ENCODE measurements at places on chromosomes 16 and 17.

DNA sequence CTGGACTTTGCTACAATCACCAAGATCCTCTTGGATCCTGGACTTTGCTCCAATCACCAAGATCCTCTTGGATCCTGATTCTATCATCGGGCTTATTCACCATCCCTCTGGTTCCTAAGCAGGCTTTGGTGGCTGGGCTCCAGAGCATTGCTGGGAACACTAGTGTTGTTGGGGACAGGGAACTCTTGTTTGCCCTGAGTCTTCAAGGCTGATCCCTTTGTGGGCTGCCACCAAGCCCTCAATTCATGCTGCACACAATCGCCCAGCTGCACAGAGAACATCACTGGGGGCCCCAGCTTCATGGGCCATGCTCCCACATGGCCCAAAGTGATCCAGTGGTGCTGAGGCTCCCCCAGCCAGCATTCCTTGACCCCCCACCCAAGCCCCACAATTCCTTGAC, 88.3 kb downstream of the TMEM132E start:
- DNase-seq: no peak

DNA sequence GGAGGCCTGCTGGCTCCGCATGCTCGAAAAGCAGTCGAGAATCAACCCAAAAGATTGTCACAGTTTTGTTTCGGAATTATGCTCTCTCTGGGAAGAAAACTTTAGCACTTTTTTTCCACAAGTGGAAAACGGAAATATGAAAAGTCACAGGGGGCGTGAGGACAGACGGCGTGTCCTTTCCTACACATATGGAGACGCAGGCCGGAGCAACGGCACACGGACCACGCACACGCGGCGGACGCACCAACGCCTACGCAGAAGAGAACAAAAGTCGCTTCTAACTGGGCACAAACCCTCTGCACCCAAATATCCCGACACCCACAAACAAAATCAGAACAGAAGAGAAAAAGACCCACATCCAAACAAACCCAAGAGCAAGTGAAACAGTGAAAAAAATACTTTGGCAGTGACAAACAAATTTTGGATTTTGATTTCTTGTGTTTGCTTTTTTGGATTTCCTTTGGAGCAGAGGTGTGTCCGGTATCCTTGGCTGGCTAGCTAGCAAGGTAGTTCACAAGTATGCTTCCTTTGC, 9.3 kb upstream of the PABPN1L start:
- DNase-seq: no peak

DNA sequence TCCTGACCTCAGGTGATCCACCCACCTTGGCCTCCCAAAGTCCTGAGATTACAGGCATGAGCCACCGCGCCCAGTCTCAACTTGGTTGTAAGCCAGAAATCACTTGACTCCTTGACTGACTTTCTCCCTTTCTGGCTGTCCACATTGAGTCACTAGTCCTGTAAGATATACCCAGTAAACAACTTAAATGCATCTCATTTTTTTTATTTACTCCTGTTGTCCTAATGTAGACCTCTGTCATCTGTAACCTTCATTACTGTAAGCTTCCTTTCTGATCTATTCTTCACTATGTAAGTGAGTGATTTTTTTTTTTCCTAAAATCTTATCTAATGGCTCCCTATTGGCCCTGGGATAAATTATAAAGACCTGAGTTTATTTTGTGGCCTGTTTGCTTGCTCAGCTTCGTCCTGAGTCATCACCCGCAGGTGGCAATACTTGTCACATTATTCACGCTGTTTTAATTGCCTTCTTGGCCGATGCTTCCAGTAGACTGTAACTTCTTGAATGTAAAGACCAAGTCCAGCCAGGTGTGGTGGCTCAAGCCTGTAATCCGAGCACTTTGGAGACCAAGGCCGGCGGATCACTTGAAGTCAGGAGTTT, 41.0 kb downstream of the PAFAH1B1 start:
- DNase-seq: peak; percentile 23

- no peak for DNase-seq
Measured at GRCh38 chr16:74738113-74738541, 36.5 kb downstream of the FA2H start.

DNA sequence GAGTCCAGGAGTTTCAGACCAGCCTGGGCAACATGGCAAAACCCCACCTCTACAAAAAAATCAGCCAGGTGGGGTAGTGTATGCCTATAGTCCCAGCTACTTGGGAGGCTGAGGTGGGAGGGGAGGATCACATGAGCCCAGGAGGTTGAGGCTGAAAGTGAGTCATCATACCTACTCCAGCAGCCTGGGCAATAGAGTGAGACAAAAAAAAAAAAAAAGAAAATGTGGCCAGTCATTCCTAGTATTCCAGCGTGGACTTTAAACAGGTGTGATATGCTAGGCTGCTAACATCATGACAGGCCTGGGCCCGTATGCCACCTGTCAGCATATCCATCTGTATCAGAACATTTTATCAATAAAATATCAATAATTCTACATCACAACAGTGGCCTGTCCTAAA, 143.3 kb downstream of the AATF start:
- no peak for DNase-seq

- DNase-seq: no peak
Measured at GRCh38 chr16:3060339-3061127, 4.9 kb upstream of the IL32 start.

GRCh38 chr17:27246537-27246936, 47.4 kb upstream of the WSB1 start:
- no peak for DNase-seq

DNA sequence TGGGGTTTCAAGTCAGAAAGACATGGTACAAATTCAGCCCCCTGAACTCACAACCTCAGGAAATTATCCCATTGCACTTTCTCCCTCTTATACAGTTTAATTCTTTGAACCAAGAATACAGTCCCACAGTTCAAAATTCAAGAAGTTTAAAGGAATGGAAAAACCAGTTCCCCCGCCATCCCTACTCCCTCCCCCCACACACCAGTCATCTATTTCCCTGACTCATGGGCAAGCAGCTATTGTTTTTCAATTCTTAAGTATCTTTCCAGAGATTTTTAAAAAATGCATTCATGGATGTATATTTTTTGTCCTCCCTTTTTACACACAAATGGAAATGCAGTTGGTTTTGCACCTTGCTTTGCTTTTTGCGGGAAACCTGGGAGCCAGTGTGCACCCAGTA, 7.3 kb downstream of the SYCE1L start:
- no peak for DNase-seq

DNA sequence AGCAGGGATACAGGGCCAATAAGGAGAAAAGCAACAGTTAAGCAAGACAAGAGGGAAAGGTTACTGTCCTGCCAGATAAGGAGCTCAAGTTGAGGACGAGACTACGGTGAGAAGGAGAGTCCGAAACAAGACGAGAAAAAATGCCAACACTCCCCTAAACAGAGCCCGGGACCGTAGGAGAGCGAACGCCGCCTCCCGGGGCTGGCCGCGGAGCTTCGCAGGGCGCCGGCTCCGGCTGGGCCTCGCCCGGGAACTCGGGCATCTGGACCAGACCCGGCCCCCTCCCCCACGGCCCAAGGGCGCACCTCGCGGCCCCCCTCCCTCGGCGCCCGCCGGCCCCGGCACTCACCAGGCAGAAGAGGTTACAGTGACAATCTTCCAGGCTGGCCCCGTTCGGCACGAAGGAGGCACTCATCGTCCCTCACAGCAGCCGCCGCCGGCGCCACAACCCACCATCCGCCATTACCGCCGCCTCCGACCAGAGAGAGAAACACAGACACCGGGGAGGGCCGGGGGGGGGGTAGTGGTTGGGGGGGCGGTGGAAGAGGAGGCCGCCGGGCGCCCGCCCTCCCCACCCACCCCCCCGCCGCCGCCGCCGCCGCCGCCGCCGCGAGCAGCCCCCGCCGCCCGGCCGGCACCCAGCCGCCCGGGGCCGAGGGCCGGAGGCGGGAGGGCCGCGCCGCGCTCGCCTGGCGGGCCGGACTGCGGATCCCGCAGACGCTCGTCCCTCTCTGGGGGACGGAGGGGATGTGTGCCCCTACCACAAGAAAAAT, at the start of gene MED13:
Gene MED13 (minus strand): TSS at position 488 of the 773 bp plus-strand sequence. CDS start 73 bp downstream, at position 415.
- no peak for DNase-seq

GRCh38 chr17:45812102-45812501, 28.0 kb downstream of the CRHR1 start:
- DNase-seq: no peak

GRCh38 chr16:17130733-17131132, 340.0 kb downstream of the XYLT1 start:
- DNase-seq: no peak

DNA sequence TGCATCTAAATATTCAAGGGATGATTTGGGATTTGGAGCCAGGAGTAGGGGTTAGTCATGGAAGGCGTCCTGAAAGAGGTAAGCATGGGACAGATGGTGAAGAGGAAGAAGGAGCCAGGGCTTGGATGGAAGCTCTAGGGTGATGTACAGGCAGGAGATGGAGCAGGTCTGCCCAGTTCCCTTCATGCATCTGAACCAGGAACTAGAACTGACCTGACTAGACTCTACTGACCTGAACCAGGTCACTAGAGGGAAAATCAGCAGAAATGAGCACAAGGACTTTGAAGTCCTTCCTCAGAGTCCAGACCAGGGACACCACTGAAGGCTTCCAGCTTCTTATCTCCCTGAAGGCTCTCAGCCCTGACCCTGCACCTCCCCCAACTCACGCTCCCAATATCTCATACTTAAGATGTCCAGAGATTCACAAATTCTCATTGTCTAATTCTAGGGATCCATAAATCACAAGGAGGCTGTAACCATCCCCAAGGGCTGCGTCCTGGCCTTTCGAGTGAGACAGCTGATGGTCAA, 8.3 kb downstream of the GSDMA start:
- DNase-seq: no peak

- DNase-seq: no peak
Measured at GRCh38 chr17:43118679-43119615, 6.2 kb downstream of the BRCA1 start.

DNA sequence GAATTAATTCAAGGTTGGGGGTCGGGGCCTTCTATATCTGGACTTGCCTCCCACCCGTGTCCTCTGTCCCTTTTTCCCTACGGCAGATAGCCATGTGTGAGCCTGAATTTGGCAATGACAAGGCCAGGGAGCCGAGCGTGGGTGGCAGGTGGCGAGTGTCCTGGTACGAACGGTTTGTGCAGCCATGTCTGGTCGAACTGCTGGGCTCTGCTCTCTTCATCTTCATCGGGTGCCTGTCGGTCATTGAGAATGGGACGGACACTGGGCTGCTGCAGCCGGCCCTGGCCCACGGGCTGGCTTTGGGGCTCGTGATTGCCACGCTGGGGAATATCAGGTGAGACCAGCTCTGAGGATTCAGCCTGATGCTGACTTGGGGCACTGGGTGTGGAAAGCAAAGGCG, 365 bp downstream of the AQP8 start:
- DNase-seq: no peak

DNA sequence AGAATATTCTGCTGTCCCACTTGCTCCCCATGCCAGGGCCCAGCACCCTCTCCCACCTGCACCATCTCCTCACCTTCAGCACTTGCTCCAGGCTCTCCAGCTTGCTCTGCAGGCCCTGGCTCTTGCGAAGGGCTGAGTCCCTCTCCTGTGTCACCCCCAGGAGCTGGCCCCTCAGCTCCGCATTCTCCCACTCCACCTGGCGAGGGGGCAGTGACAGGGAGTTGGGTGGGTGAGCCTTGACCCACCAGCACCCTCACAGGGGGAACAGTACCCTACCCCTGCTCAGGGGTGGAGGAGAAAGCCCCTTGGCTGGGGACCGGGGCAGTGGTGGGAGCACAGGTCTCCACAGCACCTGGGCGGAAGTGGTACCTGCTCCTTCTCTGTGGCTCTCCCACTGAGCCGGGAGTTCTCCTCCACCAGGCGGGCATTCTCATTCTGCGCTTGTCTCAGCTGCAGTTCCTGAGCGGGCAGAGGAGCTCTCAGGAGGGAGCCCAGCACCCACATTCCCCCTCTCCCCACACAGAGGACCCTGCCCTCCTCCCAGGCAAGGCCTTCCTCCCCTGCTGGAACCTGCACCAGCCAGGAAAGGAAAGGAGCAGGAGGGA, 5.9 kb downstream of the TSPOAP1 start:
- no peak for DNase-seq

- DNase-seq: no peak
Measured at GRCh38 chr17:35299135-35299534, 56.3 kb downstream of the SLFN5 start.

- no peak for DNase-seq
Measured at GRCh38 chr17:75096082-75096625, 8.4 kb downstream of the SLC16A5 start.

GRCh38 chr16:24499193-24499814, 40.1 kb upstream of the RBBP6 start:
- no peak for DNase-seq
